GM23338 (cell line): ENCODE measurements at places on chromosomes 5 and 9.

DNA sequence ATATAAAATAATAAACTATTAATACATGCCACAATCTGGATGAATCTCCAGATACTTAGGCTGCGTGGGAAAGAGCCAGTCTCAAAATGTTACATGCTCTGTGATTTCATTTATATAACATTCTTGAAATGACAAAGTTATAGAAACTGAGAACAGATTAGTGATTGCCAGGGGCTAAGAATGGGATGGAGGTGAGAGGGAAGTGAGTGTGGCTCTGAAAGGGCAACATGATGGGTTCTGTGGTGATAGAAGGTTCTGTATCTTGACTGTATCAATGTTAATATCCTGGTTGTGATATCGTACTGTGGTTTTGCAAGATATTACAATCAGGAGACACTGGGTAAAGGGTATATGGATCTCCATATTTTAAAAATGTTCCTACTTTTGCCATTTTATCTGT, 50.7 kb downstream of the SPEF2 start:
- no peak for DNase-seq

DNA sequence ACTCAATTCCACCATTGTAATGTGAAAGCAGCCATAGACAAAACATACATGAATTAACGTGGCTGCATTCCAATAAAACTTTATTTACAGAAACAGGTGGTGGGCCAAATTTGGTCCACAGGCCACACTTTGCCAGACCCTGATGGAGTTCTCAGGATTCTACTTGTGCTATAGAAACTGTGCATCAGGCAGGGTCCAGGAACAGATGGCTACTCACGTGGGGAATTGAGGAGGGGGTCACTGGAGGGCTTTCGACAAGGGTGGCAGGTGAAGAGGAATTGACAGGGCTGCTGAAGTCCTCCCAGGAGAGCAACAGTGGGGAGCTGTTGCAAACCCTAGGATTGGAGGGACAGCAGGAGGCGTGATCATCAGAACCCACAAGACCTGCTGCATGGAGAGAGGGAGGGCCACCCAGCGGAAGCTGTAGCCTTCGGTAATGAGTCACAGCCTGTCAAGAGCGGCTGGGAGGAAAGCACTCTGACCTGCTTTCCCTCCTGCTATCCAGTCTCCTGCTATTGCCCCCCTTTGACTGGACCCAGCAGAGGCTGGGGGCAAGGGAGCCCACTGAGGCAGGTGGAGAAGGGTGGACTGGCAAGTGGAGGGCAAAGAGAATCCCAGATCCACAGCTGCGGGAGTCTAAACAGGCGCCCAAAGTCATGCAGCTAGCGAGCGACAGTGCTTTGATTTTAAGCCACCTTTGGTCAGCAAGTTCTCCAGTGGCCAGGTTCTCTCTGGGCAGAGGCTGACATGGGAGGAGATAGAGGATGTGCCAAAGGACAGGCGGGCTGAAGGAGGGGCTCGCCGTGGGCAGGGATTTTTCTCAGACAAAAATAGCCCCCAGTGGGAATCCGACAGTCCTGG, 138.3 kb upstream of the SMIM23 start:
- no peak for DNase-seq

GRCh38 chr9:33956544-33956943, 92.1 kb downstream of the UBAP2 start:
- no peak for DNase-seq

GRCh38 chr9:108838017-108838416, 17.8 kb downstream of the ACTL7B start:
- no peak for DNase-seq

- DNase-seq, result peak; percentile 50
Observed at GRCh38 chr9:123893115-123893514, 36.8 kb downstream of the DENND1A start.
